ENCODE measurements at places on chromosomes 7 and 10.

- DNase-seq = no peak
Observed at GRCh38 chr7:32518534-32519140, 23.3 kb downstream of the AVL9 start.

DNA sequence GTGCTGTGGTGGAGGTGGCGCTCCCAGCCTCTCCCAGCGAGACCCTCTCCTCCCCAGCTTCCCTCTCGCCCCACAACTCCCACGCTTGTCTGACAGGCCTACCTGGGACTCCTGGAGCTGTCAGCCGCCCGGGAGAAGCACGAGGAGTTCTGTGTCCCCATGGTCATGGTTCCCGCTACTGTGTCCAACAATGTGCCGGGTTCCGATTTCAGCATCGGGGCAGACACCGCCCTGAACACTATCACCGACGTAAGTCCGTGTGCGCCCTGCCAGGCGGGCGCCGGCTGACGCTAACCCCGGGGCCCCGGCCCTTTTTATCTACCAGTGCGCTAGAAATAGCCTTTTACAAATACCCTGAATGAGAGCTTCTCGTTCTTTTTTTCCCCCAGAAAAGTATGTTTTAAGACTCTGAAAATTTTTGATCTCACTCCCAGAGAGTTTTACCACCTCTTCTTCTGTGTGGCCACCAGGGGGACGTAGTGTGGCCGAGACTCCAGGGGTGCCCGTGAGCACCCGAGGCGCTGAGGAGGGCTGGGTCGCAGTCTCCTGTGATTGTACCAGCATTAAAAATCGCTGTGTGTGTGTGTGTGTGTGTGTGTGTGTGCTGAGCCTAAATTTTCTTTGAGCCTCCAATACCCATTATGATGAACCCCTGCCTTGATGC, 52.6 kb downstream of the PFKP start:
- no peak for DNase-seq

GRCh38 chr7:132901241-132901640, 180.6 kb downstream of the CHCHD3 start:
- DNase-seq = no peak

DNA sequence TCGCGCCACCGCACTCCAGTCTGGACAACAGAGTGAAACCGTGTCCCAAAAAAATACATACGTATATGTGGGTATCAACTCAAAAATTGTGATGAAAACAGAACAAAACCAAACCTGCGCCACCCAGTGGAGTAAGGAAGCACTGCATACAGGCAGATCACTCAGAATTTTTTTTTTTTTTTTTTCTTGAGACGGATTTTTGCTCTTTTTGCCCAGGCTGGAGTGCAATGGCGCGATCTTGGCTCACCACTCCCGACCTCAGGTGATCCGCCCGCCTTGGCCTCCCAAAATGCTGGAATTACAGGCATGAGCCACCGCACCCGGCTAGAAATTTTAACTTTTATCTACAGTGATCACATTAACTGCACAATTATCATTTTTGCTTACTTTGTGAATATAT, 9.1 kb upstream of the TMEM236 start:
- DNase-seq = peak; percentile 82
